ENCODE measurements at places on chromosomes 5 and 9.

GRCh38 chr9:93235300-93235960 is 51.5 kb downstream of the WNK2 start:
- DNase-seq = no peak

DNA sequence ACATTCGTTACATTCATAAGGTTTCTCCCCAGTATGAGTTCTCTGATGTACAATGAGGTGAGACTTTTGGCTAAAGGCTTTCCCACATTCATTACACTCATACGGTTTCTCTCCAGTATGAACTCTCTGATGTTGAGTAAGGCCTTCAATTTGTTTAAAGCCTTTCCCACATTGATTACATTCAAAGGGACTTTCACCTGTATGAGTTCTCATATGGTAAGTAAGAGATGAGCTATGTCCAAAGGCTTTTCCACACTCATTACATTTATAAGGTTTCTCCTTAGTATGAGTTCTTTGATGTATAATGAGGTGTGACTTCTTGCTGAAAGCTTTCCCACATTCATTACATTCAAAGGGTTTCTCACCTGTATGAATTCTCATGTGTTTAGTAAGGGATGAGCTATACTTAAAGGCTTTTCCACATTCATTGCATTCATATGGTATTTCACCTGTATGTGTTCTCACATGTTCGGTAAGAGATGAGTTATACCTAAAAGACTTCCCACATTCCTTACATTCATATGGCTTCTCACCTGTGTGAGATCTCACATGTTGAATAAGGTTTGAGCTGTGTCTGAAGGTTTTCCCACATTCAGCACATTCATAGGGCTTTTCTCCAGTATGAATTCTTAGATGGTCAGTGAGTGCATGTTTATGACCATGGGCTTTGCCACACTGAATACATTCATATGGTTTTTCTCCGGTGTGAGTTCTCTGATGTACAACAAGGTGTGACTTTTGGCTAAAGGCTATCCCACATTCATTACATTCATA is 13.5 kb downstream of the ZFP37 start:
- DNase-seq = no peak

DNA sequence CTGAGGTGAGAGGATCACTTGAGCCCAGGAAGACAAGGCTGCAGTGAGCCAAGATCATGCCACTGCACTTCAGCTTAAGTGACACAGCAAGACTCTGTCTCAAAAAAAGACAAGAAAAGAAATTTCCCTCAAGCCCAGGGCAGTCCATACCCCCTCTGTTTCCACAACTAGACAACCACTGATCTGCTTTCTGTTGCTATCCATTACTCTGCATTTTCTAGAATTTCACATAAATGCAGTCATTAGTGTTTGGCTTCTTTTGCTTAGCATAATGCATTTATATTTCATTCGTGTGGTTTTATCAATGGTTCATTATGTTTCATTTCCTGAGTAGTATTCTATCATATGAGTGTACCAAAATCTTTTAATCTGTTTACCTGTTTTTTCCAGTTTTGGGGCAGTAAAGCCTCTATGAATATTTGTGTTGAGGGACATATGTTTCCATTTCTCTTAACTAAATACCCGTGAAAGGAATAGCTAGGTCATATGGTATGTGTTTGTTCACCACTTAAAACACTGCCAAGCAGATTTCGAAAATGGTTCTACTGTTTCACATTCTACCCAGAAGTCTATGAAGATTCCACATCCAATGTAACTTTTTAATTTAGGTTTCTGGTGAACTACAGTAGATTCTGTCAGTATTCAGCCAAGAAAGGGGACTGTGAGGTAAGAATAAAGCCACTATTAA is 271.8 kb downstream of the ZNF608 start:
- no peak for DNase-seq

DNA sequence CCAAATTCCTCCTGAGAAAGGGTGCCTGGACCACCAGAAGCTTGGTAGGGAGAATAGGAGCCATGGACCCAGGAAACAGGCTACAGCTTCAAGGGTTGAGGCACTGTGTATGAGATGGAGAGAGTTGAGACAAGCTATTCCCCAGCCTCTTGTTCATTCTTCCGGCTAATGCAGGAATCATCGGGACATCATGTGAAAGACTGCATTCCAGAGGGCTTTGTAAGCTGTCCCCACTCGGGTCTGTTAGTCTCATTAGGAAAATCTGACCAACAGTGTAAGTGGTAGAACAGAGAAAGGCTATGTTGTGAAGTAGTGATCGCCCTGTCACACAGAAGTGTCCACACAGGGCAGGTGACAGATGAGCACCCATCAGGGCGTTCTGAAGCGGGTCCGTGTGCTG is 81.4 kb downstream of the GABBR2 start:
- no peak for DNase-seq

DNA sequence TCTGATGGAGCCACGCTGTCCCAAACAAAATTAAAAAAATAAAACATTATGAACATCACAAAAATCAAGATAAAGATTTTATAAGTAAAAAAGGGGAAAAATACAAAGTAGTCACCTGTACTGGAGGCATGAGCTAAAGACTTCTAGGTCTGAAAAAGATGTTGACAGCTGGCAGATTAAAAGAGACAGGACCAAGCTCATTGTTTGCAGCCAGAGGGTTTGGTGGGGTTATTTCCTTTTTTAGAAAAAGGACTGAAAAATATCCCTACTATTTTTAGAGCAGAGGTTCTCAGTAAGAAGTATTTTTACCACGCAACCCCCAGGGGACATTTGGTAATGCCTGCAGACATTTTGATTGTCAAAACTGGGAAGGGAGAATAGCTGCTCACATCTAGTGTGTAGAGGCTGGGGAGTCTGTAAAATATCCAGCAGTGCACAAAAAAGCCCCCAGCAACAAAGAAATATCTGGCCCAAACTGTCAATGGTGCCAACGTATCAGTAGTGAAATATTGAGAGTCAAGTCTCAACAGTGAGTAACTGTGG is 353.4 kb downstream of the TLE1 start:
- no peak for DNase-seq

GRCh38 chr9:13088720-13089427 is 190.6 kb downstream of the MPDZ start:
- DNase-seq = peak; percentile 23

- DNase-seq = peak; percentile 71
Observed at GRCh38 chr5:141878711-141879425, 658 bp upstream of the PCDH1 start.

- no peak for DNase-seq
Observed at GRCh38 chr5:15798006-15798405, 298.0 kb downstream of the FBXL7 start.

GRCh38 chr5:140611020-140611521 is 21.9 kb downstream of the CD14 start:
- no peak for DNase-seq

DNA sequence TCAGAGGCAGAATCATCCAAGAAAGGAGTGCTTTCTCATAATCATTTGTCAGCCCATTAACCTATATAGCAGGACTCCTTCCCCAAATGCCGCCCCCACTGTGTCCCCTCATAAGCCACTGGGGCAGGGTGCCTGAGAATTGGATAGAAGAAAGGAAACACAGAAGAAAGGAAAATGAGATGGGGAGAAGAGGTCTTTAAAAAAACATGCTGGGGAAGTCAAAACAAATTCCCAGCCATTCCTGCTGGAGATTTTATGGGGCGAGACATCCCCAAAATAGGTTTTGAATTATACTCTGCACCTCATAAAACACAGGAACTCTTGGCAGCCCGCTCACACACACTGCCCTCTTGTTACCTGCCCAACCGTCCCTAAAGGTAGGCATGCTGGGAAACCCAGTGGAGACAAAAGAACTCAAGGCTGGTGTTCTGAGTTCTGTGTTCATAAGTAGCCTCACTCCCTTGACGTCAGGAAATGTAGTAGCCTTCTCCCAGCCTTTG is 19.7 kb downstream of the ASTN2 start:
- no peak for DNase-seq

DNA sequence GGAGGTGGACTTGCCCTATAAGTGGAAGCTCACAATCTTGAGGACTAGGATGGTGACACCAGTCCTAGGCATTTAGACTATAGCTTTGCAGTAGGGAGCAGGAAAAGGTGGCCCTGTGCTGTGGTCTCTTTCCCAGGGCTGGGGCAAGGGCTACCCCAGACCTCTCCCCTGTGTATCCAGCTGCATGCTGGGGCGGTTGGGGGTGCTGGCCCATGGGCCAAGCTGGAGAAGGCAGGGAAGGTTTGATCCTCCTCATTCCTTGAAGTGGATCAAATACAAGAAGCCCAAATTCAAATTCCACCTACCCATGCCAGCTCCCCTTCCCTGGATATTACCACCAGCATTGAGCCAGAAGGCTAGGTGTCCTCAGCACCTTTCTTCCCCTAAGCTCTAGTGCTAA is 2.2 kb upstream of the PTGS1 start:
- DNase-seq = no peak

DNA sequence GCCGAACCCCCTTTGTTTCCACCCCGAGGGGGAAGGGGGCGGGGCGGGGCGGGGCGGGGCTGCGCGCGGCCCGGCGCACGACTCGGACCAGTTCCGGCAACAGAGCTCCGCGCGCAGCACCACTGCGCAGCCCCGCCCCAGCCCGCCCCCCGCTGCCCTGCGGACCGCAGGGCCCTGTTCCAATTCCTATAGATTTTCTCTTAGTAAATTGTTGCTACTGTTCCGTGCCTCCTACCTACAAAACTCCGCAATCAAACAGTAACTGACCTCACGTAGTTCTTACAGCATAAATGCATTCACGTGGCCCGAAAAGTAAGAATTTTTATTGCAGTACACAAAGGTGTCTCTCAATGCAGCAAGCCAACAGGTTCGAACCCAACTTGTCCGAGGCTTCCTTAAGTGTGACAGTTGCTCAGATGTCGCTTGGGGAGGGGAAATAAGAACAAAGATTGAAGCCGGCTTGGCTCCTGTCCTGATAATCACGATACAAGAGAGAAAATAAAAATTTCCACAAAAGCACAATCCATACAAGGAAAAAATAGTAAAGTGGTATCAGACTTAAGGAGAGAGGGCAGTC is 1.2 kb upstream of the RNF38 start:
- DNase-seq = peak; percentile 60

GRCh38 chr5:73985145-73985544 is 359.1 kb downstream of the ARHGEF28 start:
- DNase-seq = no peak

All from AML-193 (cell line).